KBM-7 (cell line): ENCODE measurements at places on chromosomes 2 and 18.

DNA sequence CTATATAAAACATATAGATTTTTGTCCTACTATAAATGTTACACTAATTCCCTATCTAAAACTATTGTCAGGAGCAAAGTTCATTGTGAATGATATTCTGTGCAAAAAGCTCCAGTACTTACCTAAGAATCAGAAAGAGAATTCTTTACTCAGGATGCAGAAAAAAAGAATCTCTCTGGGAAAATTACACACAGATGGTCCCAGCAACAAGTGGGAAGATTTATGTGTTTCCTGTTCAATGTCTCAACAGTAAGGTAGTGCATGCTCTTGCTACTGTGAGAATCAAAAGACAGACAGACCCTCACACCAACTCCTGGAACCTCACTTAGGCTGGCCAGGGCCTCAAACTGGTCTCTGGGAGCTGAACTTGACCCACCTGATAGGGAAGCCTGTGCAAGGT is 11.2 kb upstream of the NAPG start:
- no peak for DNase-seq

DNA sequence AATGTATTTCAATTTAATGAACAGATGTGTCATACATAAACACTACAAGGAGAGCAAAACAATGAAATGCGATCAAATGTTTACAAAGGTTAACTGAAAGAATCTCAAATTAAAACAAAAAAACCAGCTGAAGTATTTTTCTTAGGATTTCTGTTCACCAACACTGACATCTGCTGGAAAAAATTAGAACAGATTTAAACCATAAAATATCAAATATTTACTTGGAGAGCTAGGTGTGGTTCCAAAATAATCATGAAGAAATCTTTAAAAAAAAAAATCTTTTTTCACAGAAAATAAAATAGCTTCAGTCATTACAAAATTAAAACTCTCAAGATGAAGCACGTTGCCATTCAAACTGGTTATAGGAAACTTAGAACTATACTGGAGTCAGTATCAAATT is 13.8 kb downstream of the MMADHC start:
- no peak for DNase-seq

GRCh38 chr2:113067681-113068080 is at the start of gene IL1F10:
IL1F10 (plus strand) TSS chr2:113067970; CDS start chr2:113072739, 4,769 bp downstream.
- no peak for DNase-seq

GRCh38 chr2:12448846-12449505 is 267.8 kb upstream of the TRIB2 start:
- DNase-seq, result no peak

- DNase-seq, result no peak
Observed at GRCh38 chr2:12124790-12125189, 378.4 kb downstream of the LPIN1 start.

DNA sequence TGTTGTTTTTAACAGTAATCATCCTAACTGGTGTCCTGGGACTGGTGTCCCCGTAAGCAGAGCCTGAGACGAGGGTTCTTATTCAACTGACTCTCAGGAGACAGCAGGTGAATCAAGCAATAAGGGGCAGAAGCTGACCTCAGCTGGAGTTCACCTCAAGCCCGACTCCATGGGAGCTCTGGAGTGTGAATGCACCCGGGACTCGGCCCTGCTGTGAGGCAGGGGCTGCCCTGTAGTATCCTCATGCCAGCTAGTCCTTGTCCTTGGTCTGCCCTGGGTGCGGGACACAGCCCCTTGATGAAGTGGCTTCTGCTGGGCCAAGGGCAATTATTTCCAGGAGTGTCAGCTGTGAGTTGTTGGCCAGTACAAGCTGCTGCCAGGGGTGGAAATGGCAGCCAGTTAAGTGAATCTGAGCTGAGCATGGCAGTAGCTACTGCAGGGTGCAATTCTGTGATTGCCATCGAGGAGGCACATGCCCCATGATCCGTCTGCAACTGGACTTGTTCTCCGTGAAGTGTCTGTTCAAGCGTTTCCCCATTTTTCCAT is 54.9 kb upstream of the OTOS start:
- no peak for DNase-seq

DNA sequence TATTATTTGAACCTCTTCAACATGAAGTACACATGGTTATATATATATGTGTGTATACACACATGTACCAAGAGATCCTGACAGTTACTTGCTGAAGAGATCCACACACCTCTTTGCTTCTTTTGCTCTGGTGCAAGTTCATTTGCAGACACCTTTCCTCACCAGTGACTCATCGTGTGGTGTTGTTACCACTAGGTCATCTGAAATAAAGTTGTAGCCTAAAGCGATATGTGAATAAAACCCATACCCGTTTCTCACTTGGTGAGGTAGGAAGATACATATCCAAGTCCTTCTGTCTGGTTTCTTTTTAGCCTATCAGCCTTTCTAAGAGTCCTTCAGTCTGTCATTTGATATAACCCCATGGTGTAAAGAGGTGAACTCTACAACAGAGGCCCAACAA is 379.4 kb upstream of the RAB12 start:
- DNase-seq, result no peak

GRCh38 chr18:23585007-23585871 is 1.1 kb downstream of the NPC1 start:
- peak; percentile 57 for DNase-seq
